CD8-positive, alpha-beta memory T cell (primary cell): ENCODE measurements at places on chromosomes 2 and 18.

DNA sequence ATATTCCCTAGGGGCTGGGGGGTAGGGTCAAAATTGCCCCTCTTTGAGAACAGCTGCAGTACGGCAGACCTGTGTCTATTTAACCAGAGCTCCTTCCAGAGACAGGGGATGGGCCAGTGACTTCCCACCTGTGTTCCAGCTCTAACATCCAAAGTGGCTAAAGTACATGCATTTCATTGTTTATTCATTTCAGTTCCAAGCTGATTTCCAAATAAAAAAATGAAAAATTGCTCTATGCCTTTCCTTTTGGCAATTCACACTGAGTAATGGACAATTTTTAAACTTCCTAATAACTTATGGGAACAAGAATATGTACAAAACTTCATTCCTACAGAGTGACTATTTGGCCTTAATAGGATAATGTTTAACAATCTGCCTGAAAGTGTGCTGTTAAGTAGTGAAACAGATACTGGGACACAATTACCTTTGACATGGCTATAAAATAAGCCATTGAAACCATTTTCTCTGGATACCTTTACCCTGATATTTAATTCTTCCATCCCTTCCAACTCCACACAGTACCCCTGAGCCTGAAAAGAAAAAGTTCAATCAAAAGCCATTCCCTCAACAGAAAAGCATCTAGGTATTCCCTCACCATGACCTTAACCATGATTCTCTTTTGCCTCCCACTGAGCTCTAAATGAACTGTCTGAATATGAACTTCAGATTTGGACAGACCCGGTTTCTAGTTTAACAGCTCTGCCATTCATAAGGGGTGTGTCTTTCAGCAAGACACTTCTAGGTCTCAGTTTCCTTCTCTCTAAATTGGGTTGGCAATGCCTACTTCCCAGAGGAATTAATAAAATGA lies 73.1 kb downstream of the RDH14 start:
- no peaks in the 10 kb centered on the region for H3K27me3 ChIP-seq
- H3K36me3 ChIP-seq: no peaks in the 10 kb centered on the region
- no peaks in the 10 kb centered on the region for H3K4me1 ChIP-seq
- H3K4me3 ChIP-seq: no peak overlapping the region

DNA sequence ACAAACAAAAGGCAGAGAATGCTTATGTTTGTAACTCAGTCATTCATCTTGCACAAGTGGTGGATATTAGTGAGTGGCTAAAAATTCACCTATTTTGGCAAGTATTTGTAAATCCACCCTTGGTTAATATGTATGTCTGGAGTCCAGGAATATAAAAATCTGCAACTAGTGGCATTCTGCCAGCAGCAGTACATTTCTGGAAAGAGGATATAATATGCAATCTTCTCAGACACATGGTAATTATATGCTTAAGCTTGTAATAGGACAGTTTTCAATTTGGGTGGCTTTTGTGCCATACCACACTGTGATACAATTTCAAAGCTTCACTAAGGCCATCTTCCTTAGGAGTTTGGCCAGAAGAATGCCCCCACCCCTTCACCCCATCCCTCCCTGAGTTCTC lies 693.3 kb downstream of the MBD2 start:
- no peak for DNase-seq
- no peaks in the 10 kb centered on the region for H3K36me3 ChIP-seq
- no peaks in the 10 kb centered on the region for H3K4me1 ChIP-seq
- no peak overlapping the region for H3K4me3 ChIP-seq

GRCh38 chr2:126370201-126370600 lies 285.8 kb upstream of the GYPC start:
- DNase-seq: no peak
- H3K4me1 ChIP-seq: no peaks in the 10 kb centered on the region
- no peak overlapping the region for H3K4me3 ChIP-seq
- no peaks in the 10 kb centered on the region for H3K36me3 ChIP-seq

DNA sequence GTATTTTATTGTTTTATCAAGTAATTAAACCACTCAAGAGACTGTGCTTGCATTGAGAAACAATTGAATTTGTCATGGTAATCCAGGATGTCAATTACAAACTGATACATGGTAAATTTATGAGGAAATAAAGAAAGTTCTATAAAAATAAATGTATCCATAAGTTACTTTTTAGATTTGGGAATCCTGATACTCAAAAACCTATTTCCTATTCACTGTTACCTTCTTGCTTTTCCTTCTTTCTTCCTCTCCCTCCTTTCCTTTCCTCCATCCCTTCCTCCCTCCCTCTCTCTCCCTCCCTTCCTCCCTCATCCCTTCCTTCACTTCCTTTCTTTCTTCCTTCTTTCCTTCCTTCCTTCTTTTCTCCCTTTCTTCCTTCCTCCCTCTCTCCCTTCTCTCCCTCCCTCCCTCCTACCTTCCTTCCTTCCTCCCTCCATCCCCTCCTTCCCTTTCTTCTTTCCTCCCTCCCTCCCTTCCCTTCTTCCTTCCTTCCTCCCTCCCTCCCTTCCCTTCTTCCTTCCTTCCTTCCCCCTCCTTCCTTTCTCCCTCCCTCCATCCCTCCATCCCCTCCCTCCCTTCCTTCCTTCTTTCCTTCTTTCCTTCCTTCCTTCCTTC lies 1299.1 kb upstream of the ZEB2 start:
- no peaks in the 10 kb centered on the region for H3K27me3 ChIP-seq
- H3K4me3 ChIP-seq: no peak overlapping the region
- DNase-seq: no peak
- H3K36me3 ChIP-seq: no peaks in the 10 kb centered on the region

GRCh38 chr2:104432401-104432800 lies 421.5 kb upstream of the POU3F3 start:
- H3K27me3 ChIP-seq: no peaks in the 10 kb centered on the region
- no peaks in the 10 kb centered on the region for H3K36me3 ChIP-seq
- no peak for DNase-seq
- no peak overlapping the region for H3K4me3 ChIP-seq
- H3K27ac ChIP-seq: no peak overlapping the region

- H3K4me1 ChIP-seq: no peaks in the 10 kb centered on the region
- no peaks in the 10 kb centered on the region for H3K27me3 ChIP-seq
- H3K36me3 ChIP-seq: no peaks in the 10 kb centered on the region
- no peak overlapping the region for H3K27ac ChIP-seq
- H3K4me3 ChIP-seq: no peak overlapping the region
- DNase-seq: no peak
These were observed 45.9 kb upstream of the ZNF638 start for GRCh38 chr2:71285706-71286105.

DNA sequence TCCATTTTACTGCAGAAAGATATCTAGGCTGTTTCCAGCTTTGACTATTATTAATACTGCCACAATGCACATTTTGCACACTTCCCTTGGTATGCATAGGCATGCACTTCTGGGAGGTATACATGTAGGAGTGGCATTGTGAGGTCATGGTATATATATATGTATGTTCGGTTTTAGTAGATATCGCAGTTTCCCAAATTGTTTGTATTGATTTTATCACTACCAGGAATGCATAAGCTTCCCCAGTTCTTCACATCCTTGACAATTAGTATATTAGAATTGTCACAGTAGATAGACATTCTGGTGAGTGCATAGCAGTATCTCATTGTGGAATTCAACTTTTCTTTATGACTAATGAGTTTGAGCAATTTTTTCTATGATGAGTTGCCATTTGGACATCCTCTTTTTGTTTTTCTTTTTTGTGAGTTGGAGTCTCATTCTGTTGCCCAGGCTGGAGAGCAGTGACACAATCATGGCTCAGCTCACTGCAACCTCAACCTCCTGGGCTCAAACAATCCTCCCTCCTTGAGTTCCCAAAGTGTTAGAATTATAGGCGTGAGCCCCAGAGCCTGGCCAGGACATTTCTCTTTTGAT lies 4.2 kb upstream of the GRB14 start:
- no peaks in the 10 kb centered on the region for H3K36me3 ChIP-seq
- no peak overlapping the region for H3K27ac ChIP-seq
- no peak for DNase-seq
- no peaks in the 10 kb centered on the region for H3K4me1 ChIP-seq

DNA sequence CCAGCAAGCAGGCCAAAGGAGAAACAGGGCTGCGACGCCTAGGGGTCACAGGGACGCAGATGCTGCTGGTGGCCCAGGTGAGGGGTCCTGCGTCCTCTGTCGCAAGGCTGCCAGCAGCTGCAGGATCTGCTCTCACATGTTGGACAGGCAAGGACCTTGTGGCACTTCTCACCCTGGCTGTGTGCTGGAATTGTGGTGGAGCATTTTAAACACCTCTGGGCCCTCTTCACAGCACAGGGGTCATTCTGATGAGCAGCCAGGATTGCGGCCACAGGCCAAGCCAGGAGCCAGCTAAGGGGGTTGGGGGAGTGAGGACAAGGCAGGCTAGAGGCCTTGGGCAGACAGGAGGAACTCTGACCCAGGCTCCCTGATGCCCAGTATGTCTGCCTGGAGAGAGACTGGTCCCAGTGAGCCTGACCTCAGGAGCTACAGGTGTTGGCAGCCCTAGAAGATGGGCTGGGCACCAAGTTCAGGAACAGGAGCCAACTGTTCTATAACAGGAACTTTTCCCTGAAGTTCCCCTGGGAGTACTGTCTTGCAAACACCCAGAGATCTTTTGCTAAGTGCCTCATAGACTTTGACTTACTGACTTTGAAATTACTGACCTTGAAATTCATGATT lies 40.2 kb downstream of the EFR3B start:
- H3K4me1 ChIP-seq: no peaks in the 10 kb centered on the region
- H3K4me3 ChIP-seq: no peak overlapping the region
- no peak overlapping the region for H3K27ac ChIP-seq
- no peaks in the 10 kb centered on the region for H3K36me3 ChIP-seq
- no peak for DNase-seq

- H3K27ac ChIP-seq: no peak overlapping the region
- no peaks in the 10 kb centered on the region for H3K27me3 ChIP-seq
- peaks cover 13% of the 10 kb centered on the region for H3K36me3 ChIP-seq
- peaks cover 12% of the 10 kb centered on the region for H3K4me1 ChIP-seq
- DNase-seq: no peak
These were observed 46.9 kb downstream of the PLEKHB2 start for GRCh38 chr2:131152074-131152473.

GRCh38 chr2:32697156-32697555 lies 69.3 kb downstream of the TTC27 start:
- no peaks in the 10 kb centered on the region for H3K4me1 ChIP-seq
- H3K36me3 ChIP-seq: no peaks in the 10 kb centered on the region
- H3K4me3 ChIP-seq: no peak overlapping the region

DNA sequence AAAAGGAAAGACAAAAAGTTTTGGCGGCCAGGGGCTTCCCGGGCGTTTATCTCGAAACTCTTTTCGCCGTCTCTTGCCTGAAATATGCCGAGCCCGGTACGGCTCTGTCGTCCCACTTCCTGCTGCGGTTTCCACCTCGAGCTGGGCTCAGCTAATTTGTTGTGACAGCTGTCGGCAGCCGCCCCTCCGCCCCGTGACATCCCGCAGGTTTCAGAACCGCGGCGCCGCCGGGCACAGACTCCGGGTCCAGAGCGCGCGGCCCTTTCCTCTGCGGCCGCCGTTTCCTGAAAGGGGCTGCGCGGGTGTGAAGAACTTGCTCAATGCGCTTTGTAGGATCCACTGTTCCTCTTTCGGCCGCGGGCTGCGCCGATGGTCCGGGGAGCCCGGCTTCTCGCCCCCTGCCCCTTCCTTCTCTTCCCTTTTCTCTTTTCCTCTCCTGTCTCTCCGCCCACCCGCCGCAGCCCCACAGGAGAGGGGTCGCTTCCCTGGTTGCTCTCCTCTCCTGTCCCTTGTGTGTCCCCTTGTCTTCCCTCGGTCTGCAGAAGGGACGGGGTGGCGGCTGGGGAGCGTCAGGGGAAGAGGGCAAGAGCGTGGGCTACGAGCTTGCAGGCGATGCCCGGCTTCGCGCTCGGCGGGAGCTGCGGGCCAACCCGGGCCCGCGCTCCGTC lies 648 bp downstream of the ARID5A start:
- H3K27ac ChIP-seq: peak overlapping the region; percentile 92
- DNase-seq: peak; percentile 88
- H3K36me3 ChIP-seq: peaks cover 2% of the 10 kb centered on the region
- peaks cover 40% of the 10 kb centered on the region for H3K4me1 ChIP-seq
- H3K4me3 ChIP-seq: peak overlapping the region; percentile 99
